CD8-positive, alpha-beta memory T cell (primary cell): ENCODE measurements at places on chromosomes 11 and 22. TPM values are rescaled to one million over a fixed set of nuclear protein-coding genes. Genes with fewer than 3 reads are reported as not detected.

GRCh38 chr11:111456086-111456858, 55.9 kb downstream of the BTG4 start:
- H3K27ac ChIP-seq = no peak overlapping the region
- H3K27me3 ChIP-seq = no peaks in the 10 kb centered on the region
- H3K4me3 ChIP-seq = no peak overlapping the region
- no peaks in the 10 kb centered on the region for H3K36me3 ChIP-seq
- DNase-seq = no peak

DNA sequence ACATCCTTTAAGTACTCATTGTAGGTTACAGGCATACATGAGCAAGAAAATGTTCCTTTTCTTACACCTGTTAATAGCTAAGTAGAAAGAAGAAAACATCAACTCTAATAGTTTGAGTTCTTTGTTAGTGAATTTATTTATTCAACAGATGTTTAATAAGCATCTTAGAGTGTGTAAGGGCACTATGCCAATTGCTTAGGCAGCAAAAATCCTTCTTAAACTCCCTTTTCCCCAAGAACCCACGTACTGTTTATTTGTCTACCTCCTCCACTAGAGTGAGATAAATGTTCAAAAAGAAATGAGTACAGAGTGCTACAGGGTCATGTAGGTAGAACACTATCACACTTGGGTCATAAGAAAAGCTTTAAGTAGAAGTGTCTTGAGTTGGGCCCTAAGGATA, 131.4 kb downstream of the CD44 start:
- no peaks in the 10 kb centered on the region for H3K36me3 ChIP-seq
- no peak overlapping the region for H3K27ac ChIP-seq
- no peaks in the 10 kb centered on the region for H3K27me3 ChIP-seq
- no peak overlapping the region for H3K4me3 ChIP-seq

DNA sequence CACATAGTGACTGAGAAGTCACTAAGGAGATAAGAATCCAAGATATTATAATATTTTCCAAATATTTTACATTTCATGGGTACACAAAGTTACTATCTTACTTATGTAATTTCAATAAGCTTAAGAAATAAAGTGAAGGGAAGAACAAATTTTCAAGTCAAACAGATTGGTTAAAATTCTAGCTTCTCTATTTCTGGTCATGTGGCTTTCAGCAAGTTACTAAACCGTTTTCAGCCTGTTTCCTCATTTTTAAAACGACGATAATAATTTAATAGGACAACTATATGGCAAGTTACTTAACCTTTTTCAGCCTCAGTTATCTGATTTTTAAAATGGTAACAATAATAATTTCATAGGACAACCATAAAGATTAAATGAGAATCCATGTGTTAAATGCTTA, 15.6 kb downstream of the DCUN1D5 start:
- H3K27ac ChIP-seq = no peak overlapping the region
- no peaks in the 10 kb centered on the region for H3K4me1 ChIP-seq
- DNase-seq = no peak
- no peak overlapping the region for H3K4me3 ChIP-seq

DNA sequence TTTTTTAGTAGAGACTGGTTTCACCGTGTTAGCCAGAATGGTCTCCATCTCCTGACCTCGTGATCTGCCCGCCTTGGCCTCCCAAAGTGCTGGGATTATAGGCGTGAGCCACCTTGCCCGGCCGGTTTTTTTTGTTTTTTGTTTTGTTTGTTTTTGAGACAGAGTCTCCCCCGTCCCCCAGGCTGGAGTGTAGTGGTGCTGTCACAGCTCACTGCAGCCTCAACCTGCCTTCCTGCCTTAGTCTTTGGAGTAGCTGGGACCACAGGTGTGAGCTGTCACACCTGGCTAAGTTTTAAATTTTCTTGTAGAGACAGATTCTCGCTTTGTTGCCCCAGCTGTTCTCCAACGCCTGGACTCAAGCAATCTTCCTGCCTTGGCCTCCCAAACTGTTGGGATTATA, 3.2 kb downstream of the PPIL2 start:
- H3K36me3 ChIP-seq = peaks cover 33% of the 10 kb centered on the region
- no peak overlapping the region for H3K4me3 ChIP-seq
- DNase-seq = no peak
- H3K4me1 ChIP-seq = peaks cover 15% of the 10 kb centered on the region

DNA sequence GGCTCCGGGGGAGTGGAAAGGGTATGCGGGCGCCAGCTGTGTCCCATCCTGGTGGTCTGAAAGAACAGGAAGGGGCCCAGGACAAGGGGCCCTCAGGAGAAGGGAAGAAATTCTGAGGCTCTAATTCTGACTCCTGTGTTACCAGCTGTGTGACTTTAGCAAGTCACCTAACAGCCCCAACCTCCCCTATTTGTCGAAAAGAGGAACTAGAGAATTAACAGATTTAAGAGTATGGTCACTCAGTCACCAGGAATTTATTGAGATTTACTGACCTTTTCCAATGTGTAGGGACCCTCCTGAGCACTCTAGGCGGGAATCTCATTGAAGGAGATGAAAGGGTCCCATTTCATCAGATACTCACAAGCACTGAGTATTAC, 14.6 kb downstream of the RPS6KA4 start:
- no peaks in the 10 kb centered on the region for H3K36me3 ChIP-seq
- H3K27me3 ChIP-seq = no peaks in the 10 kb centered on the region
- no peak for DNase-seq
- no peak overlapping the region for H3K27ac ChIP-seq

GRCh38 chr11:91872243-91872642, 352.4 kb upstream of the FAT3 start:
- no peak overlapping the region for H3K27ac ChIP-seq
- H3K4me3 ChIP-seq = no peak overlapping the region
- no peaks in the 10 kb centered on the region for H3K27me3 ChIP-seq
- no peak for DNase-seq
- H3K36me3 ChIP-seq = no peaks in the 10 kb centered on the region
- no peaks in the 10 kb centered on the region for H3K4me1 ChIP-seq

DNA sequence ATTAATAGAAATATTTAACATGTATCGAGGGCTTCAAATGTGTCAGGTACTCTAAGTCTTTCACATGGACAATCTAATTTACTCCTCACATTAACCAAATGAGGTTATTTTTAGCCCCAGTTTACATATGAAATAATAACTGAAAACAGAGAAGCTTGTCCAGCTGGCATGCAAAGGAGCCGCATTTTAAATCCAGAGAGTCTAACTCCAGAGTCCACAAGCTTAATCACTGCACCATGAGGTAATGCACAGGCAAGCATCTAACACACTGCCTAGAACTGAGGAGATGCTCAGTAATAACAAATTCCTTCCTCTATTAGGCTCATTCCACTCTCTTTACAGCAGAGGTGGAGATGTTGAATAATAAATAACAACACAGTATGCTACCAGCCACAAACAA, 165.7 kb upstream of the GUCY1A2 start:
- no peaks in the 10 kb centered on the region for H3K36me3 ChIP-seq
- no peak overlapping the region for H3K27ac ChIP-seq
- H3K4me3 ChIP-seq = no peak overlapping the region
- DNase-seq = no peak
- no peaks in the 10 kb centered on the region for H3K27me3 ChIP-seq

GRCh38 chr22:18119409-18120110, 9.0 kb downstream of the TUBA8 start:
- no peaks in the 10 kb centered on the region for H3K4me1 ChIP-seq
- DNase-seq = no peak
- no peaks in the 10 kb centered on the region for H3K36me3 ChIP-seq

DNA sequence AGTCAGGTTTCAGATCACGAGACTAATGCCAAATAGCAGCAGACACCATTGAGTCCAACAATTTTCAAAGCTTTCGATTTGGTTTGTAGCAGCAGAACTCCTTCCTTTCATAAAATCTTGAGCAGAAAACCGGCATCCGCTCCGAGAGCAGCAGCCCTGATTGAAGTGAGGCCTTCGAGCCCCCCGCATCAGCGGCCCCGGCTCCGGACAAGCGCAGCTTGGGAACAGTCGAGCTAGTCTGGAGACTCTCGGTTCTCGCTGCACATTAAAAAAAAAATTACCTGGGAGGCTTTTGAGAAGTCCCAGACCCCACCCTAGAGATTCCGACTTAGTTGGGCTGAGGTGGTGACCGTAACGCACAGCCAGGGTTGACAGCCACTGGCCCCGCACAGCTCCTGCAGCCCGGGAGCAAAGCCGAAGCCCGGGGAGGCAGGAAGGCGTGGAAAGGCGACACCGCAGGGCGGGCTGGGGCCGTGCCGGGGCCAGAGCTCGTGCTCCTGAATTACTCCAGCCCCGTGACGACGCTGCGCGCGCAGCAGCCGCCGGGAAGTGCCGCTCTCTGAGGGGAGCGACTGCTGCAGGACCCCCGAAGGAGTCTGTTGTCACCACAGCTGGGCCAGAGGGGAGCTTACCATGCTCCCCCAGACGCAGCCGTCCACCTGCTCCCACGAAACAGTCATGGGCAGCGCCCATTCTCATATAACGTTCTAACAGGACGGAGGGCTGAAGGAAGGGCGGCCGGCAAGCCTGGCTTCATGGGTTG, 57.8 kb downstream of the SPATA19 start:
- no peaks in the 10 kb centered on the region for H3K36me3 ChIP-seq
- no peaks in the 10 kb centered on the region for H3K4me1 ChIP-seq
- H3K27me3 ChIP-seq = no peaks in the 10 kb centered on the region

GRCh38 chr11:126595560-126595959, 240.1 kb downstream of the ST3GAL4 start:
- DNase-seq = no peak
- no peaks in the 10 kb centered on the region for H3K27me3 ChIP-seq
- no peak overlapping the region for H3K4me3 ChIP-seq
- H3K27ac ChIP-seq = no peak overlapping the region
- H3K4me1 ChIP-seq = no peaks in the 10 kb centered on the region

- H3K36me3 ChIP-seq = no peaks in the 10 kb centered on the region
- DNase-seq = no peak
- no peaks in the 10 kb centered on the region for H3K27me3 ChIP-seq
- H3K4me1 ChIP-seq = no peaks in the 10 kb centered on the region
These were observed 67.2 kb upstream of the RCN1 start for GRCh38 chr11:32023370-32024305.

DNA sequence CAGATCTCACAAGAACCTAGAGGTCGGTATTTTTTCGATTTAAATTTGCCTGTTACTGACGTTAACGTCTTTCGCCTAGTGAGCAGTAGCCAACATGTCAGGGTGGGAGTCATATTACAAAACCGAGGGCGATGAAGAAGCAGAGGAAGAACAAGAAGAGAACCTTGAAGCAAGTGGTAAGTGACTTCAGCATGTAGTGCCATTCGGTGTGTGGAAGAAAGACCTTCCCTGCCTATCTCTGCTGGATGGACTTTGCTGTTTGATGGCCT, 750 bp downstream of the XRCC6 start:
- peak overlapping the region; percentile 93 for H3K4me3 ChIP-seq
- H3K36me3 ChIP-seq = peaks cover 10% of the 10 kb centered on the region
- peaks cover 30% of the 10 kb centered on the region for H3K4me1 ChIP-seq
- DNase-seq = no peak
- H3K27ac ChIP-seq = peak overlapping the region; percentile 99
- H3K27me3 ChIP-seq = no peaks in the 10 kb centered on the region

GRCh38 chr11:64150481-64151239, 15.3 kb downstream of the MACROD1 start:
- no peaks in the 10 kb centered on the region for H3K27me3 ChIP-seq
- no peak overlapping the region for H3K27ac ChIP-seq
- H3K36me3 ChIP-seq = no peaks in the 10 kb centered on the region
- DNase-seq = no peak
- H3K4me1 ChIP-seq = no peaks in the 10 kb centered on the region

GRCh38 chr11:80462211-80462610, 1021.4 kb upstream of the TENM4 start:
- H3K27ac ChIP-seq = no peak overlapping the region
- no peaks in the 10 kb centered on the region for H3K27me3 ChIP-seq
- H3K4me1 ChIP-seq = no peaks in the 10 kb centered on the region
- H3K36me3 ChIP-seq = no peaks in the 10 kb centered on the region

DNA sequence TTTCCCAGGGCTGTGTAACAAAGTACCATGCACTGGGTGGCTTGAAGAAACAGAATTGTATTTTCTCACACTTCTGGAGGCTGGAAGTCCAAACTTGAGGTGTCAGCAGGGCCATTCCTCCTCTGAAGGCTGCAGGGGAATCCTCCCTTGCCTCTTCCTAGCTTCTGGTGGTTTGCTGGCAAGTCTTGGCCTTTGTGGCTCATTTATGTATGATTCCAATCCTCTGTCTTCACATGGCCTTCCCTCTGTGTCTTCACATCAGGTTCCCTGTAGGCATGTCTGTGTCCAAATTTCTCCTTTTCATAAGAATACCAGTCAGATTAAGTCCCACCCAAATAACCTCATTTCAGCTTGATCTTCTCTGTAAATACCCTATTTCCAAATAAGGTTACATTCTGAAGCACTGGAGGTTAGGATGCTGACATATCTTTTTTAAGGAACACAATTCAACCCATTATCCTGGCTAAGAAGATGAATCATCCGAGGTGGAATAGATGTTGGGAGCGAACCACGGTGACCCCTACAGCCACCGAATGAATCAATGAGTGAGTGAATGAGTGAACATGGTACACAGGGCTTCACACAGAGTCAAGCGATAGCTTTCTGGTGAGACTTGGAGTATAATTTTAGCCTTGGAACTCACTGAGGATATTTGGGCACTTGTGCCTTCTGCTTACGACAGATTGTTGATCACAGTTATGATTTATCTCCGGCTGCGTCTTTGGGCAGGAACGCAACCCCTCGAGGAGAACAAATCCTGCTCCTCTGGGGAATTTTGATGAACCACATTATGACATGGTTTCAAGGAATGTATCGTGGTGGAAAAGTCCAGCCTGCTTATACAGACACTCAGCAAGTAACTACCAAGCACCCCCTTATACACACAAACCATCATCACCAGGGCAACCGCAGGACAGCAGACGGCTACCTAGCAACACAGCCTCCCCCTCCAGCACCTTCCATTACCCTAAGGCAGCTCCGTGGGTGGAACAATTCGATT, 34.3 kb upstream of the MICAL2 start:
- no peak overlapping the region for H3K4me3 ChIP-seq
- H3K36me3 ChIP-seq = no peaks in the 10 kb centered on the region
- H3K4me1 ChIP-seq = no peaks in the 10 kb centered on the region
- DNase-seq = no peak

DNA sequence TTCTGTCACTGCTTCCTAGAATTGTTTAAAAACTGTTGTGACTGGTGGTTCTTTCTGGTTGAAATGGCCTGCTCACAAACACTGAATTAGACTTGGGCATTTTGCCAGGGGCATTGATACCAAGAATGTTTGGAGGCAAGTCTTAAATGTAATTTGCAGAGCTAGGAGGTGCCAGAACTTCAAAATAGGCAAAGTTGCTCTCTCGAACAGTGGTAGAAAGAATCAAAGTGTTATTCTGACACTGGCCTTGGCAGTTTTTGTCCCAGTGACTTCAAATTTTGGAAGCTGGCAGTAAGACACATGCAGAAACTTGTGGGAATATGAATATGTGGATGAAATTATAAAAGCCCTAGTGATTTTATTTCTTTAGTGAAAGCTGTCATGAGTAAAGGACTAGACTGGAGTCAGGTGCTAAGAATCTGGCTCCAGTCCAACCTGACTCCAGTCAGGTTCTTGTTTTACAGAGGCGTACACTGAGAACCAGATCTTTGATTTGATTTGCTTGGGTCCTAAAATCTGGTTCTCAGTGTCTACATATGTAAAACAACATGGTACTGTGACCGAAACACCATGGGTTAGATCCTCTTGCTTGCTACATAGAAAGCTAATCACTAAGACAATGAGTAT, 20.9 kb downstream of the SVIP start:
- no peaks in the 10 kb centered on the region for H3K4me1 ChIP-seq
- no peaks in the 10 kb centered on the region for H3K36me3 ChIP-seq
- H3K4me3 ChIP-seq = no peak overlapping the region
- H3K27me3 ChIP-seq = no peaks in the 10 kb centered on the region

Gene AMPD3
- 10.8 TPM for total RNA-seq

Gene IFITM10
- total RNA-seq = 0.95 TPM

Gene DCHS1
- total RNA-seq = 0.96 TPM

Gene CCDC116
- total RNA-seq = 0.51 TPM

Gene POU2AF1
- total RNA-seq = 2.3 TPM

Gene MAJIN
- not detected for total RNA-seq

Gene ACER3
- total RNA-seq = 16.1 TPM
